GM23338 (cell line): ENCODE measurements at places on chromosomes 5 and 9. TPM values are rescaled to one million over a fixed set of nuclear protein-coding genes. Genes with fewer than 3 reads are reported as not detected.

The LCP2 gene
- 0.35 and 0.38 TPM in 2 replicates for total RNA-seq

The AK3 gene
- total RNA-seq, result 34.3 and 40.2 TPM in 2 replicates

The PCDH12 gene
- total RNA-seq, result 0.12 and 0.14 TPM in 2 replicates

The ENG gene
- total RNA-seq, result 1.4 and 3.0 TPM in 2 replicates

The FAT2 gene
- total RNA-seq, result 0.27 and 0.59 TPM in 2 replicates

The PPP1R26 gene
- 44.4 and 49.8 TPM in 2 replicates for total RNA-seq

The PCDHGB4 gene
- total RNA-seq, result 13.0 and 16.6 TPM in 2 replicates

The PROB1 gene
- 2.7 and 3.1 TPM in 2 replicates for total RNA-seq
